A549 treated with DMSO at 1 μM for 4 hours (cell line): ENCODE measurements at places on chromosomes 1 and 21. TPM values are rescaled to one million over a fixed set of nuclear protein-coding genes. Genes with fewer than 3 reads are reported as not detected.

Gene SEMA6C
- 0.72 to 2.0 TPM (median 1.4 TPM) in 5 replicates for total RNA-seq

Gene PRKAA2
- 2.5 to 3.8 TPM (median 3.0 TPM) in 5 replicates for total RNA-seq

Gene MAP1LC3C
- total RNA-seq: 0.18 to 0.26 TPM (median 0.24 TPM) in 5 replicates

Gene TCHHL1
- total RNA-seq: not detected in 5 replicates

Gene LRRC7
- not detected in 5 replicates for total RNA-seq

Gene TMEM269
- total RNA-seq: 0.07 to 0.15 TPM (median 0.09 TPM) in 5 replicates

Gene NAV1
- 8.0 to 16.4 TPM (median 11.6 TPM) in 5 replicates for total RNA-seq

Gene COL11A1
- 1.9 to 4.7 TPM (median 2.7 TPM) in 5 replicates for total RNA-seq

Gene NBPF20
- total RNA-seq: 3.4 to 4.2 TPM (median 3.9 TPM) in 5 replicates

Gene HES5
- not detected in 5 replicates for total RNA-seq

Gene CR1L
- not detected in 5 replicates for total RNA-seq

Gene CACYBP
- total RNA-seq: 189 to 200 TPM (median 192 TPM) in 5 replicates

Gene GOLPH3L
- total RNA-seq: 13.1 to 20.0 TPM (median 16.6 TPM) in 5 replicates

Gene ZSWIM5
- 0.40 to 0.66 TPM (median 0.55 TPM) in 5 replicates for total RNA-seq

Gene CLCC1
- 12.2 to 19.6 TPM (median 18.6 TPM) in 5 replicates for total RNA-seq

Gene KCNN3
- 0.06 to 0.25 TPM (median 0.11 TPM) in 5 replicates for total RNA-seq

Gene KLF17
- total RNA-seq: 0.18 to 0.64 TPM (median 0.31 TPM) in 5 replicates

Gene TATDN3
- total RNA-seq: 11.3 to 17.8 TPM (median 13.3 TPM) in 5 replicates

Gene NPHS2
- total RNA-seq: not detected in 5 replicates

Gene DMBX1
- 0.67 to 1.3 TPM (median 1.1 TPM) in 5 replicates for total RNA-seq
